NCI-H2081 treated with DMSO at 0.1 percent for 48 hours (cell line): ENCODE measurements at places on chromosomes 13 and 19.

GRCh38 chr13:35630551-35631275 lies 154.2 kb upstream of the MAB21L1 start:
- no peak for DNase-seq

DNA sequence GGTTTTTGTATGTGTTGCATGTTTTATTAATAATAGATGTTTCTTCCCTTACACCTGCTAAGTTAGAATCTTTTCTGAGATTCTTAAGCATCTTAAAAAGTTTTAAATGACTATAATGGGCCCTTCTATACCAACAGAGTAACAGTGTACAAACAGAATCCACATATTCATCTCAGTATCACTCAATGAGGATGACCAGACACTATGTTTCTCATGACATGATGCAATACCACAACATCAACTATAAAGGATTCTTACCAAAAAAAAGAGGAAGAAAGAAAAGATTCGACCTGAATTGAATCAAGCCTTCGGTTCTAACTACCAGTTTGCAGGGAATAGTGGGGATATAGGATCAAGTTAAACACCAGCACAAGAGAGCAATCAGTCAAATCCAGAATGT lies 56.5 kb downstream of the INTS6 start:
- DNase-seq, result no peak

GRCh38 chr13:45232591-45232990 lies 31.7 kb upstream of the KCTD4 start:
- no peak for DNase-seq

DNA sequence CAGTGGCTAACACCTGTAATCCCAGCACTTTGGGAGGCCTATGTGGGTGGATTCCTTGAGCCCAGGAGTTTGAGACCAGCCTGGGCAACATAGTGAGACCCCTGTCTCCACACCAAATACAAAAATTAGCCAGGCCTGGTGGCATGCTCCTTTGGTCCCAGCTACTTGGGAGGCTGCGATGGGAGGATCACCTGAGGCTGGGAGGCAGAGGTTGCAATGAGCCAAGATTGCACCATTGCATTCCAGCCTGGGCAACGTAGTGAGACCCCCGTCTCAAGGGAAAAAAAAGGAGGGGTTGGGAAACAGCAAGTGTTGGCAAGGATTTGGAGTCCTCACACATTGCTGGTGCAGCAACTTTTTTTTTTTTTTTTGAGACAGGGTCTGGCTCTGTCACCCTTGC lies 19.2 kb downstream of the SPTBN4 start:
- no peak for DNase-seq

- DNase-seq, result no peak
Observed at GRCh38 chr13:39051157-39051556, 12.9 kb downstream of the NHLRC3 start.

GRCh38 chr13:112072534-112073244 lies 5.7 kb downstream of the SOX1 start:
- DNase-seq, result no peak

GRCh38 chr13:113877149-113877990 lies 13.5 kb upstream of the GAS6 start:
- no peak for DNase-seq

GRCh38 chr19:49431330-49431749 lies 6.2 kb downstream of the GFY start:
- DNase-seq, result no peak

- no peak for DNase-seq
Observed at GRCh38 chr13:59477011-59477410, 686.7 kb downstream of the DIAPH3 start.

GRCh38 chr13:102846261-102847015 lies 606 bp downstream of the ERCC5 start:
- DNase-seq, result no peak

DNA sequence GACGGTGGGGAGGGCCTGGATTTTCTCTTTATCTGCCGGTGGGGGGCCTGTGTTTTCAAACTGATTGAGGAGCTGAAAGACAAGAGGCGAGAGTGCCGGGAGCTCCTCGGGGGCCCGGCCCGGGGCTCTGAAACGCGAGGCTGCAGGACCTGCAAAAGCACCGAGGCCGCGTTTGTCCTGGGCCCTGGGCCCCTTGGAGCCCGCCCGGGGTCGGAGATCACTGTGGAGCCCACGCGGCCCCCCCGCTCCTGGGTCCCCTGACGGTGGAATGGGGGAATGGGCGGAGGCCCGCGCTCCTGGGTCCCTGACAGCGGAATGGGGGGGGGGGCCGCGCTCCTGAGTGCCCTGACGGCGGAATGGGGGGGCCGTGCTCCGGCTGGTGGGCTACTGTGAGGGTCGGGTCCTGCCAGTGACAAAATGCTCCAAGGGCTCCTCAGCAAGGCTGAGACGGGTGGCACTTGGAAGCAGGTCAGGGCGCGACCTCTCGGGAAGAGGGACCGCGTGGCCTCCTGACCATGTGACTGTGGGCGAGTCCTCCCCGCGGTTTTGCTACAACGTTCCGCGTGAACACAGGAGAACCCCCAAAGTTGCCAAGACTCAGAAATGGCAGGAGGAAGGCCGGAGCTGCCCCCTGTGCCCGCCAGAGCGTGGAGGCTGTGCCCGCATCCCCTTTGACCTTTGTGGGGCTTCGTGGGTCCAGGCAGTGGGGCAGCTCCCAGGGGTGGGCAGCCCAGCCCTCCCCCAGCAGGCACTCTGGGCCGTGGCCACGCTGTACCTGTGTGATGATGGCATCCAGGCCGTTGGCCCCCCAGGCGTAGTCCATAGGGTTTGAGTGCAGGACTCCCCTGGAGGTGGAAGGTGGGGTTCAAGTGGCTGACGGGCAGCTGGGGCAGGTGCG lies 9.5 kb downstream of the FGF22 start:
- DNase-seq, result no peak

DNA sequence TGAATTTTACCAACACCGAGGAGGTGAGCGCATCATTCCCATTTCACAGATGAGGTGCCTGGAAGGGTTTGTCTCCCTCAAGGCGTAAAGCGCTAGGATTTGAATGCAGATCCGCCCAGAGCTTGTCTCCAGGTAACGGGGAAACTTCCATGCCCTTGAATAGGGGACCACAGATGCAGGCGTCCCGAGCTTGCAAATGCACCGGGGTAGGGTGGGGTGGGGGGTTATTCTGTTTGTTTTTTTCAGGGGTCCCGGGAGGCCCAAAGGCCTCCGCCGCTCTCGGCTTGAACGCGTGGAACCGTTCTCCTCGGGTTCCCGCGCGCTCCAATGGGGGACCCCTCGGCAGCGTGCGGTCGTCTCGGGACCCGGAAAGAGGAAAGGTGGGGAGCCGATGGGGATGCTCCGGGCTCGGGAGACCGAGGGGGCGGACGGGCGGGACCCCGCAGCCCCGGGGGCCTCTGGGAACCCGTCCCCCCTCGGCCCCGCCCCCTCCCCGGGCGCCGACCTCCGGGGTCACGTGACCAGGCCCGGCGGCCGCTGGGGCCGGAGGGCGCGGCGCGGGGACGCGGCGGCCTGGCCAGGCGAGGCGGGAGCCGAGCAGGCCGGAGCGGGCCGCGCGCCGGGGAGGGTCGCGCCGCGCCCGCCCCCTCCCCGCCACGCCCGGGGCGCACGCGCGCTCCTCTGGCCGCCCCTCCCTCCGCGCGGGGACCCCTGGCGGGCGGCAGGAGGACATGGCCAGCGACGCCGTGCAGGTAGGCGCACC lies at the start of gene PKN1:
PKN1 (plus strand) TSS at position 516 of the 763 bp plus-strand sequence; CDS start at position 732, 216 bp downstream.
- no peak for DNase-seq

GRCh38 chr19:35430409-35431144 lies 17.5 kb upstream of the FFAR2 start:
- DNase-seq, result no peak

- DNase-seq, result no peak
Observed at GRCh38 chr13:80239571-80240255, 101.2 kb downstream of the SPRY2 start.

DNA sequence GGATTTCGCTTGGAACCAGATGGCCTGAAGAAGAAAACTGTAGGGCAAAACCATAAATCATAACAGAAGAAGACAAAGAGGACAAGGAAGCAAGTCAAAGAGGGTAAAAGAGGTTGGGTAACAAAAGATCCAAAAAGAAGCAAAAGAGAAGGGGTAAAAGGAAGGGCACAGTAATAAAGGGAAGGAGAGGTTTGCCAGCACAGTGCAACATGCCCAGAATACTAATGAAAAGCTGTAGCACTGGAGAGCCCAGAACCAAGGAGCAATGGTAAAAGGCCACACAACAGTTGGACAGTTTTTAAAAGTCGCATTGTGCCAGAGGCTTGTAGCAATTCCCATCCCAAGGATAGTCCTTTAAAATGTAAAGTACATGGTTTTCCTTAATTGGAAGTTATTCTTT lies 506.6 kb downstream of the PCDH9 start:
- no peak for DNase-seq

DNA sequence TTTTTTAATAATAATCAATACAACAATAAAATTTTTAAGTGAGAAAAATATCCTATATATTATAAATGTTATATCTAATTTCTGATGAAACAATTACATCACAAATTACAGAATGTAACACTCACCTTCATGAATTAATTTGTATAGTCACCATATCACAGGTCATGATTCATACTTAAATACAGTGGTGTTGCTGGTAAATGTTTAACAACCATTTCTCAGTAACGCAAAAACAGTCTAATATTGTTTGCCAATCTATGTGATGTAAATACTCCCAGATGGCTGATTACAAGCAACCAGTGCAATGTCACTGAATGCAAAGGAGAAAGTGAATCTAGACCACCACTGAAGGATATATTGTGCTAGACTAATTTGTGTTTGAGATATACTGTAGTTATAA lies 97.5 kb downstream of the DIAPH3 start:
- DNase-seq, result no peak

DNA sequence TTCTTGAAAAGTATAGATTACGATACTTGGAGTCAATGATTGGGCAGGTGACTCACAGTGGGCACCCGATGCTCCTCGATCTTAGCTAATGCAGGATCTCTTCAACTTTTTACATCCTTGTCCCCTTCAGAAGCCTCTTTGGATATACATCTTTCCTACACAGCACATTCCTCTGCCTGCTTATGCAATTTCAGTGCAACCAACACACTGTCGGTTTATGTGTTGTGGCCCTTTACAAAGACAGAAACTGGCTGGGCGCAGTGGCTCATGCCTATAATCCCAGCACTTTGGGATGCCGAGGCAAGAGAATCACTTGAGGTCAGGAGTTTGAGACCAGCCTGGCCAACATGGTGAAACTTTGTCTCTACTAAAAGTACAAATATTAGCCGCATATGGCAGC lies 2.6 kb downstream of the GPR42 start:
- no peak for DNase-seq

- no peak for DNase-seq
Observed at GRCh38 chr13:24632382-24633121, 47.7 kb upstream of the ATP12A start.

DNA sequence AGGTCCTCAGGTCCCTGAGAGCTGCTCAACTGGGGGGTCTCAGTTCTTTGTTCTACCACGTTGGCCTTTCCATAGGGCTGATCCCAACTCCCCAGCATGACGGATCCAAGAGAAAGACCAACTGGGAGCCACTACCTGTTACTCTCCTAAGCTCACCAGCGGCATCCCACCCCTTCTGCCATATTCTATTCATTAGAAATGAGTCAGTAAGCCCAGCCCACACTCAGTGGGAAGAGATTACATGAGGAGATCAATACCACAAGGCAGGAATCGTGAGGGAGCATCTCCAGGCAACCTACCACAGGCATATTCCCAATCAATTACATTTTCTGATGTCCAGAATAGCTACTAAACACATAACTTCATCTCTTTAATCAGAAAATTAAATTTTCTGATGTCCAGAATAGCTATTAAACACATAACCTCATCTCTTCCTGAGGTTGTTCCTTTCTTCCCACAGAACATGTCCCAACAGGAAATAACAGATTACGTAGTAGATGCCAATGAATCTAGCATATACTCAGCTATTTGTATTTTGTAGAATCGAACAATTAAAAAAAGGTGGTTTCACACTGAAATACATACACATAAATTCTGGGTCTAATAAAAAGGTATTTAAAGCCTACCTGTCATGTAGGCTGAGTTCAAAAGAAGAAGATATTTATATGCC lies 708.1 kb upstream of the ARGLU1 start:
- no peak for DNase-seq

GRCh38 chr19:6241680-6242377 lies 37.9 kb downstream of the MLLT1 start:
- DNase-seq, result no peak

DNA sequence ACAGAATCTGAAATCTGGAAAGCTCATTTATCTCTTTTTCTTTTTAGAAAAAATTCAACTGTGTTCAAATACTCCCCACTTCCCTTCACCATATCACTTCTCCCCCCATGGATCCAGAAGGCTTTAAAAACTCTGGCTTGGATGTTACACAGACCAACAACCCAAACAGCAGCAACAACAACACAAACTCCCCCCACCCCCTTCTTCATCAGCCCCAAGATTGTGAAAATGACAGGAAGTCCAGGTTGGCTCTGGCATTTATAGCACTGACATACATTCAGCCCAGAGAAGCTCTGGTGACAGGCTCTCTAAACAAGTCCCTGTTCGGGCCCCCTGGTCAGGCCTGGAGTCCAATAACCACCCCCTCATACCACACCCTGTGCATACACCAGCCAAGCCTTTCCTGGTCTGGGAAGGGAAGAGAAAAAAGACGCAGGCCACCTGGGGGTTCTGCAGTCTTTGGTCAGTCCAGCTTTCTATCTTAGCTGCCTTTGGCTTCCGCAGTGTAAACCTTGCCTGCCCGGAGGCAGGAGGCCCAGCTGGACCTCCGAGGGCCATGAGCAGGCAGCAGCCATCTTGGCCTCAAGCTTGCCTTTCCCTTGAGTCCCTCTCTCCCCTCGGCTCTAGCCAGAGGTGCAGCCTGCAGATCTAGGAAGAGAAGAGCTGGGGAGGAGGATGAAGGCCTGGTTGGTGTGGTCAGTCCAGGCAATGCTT lies 6.8 kb downstream of the CDX2 start:
- no peak for DNase-seq

GRCh38 chr19:1045247-1045603 lies 5.3 kb downstream of the ABCA7 start:
- DNase-seq, result no peak

GRCh38 chr13:113307491-113307890 lies 10.5 kb downstream of the LAMP1 start:
- DNase-seq, result no peak

DNA sequence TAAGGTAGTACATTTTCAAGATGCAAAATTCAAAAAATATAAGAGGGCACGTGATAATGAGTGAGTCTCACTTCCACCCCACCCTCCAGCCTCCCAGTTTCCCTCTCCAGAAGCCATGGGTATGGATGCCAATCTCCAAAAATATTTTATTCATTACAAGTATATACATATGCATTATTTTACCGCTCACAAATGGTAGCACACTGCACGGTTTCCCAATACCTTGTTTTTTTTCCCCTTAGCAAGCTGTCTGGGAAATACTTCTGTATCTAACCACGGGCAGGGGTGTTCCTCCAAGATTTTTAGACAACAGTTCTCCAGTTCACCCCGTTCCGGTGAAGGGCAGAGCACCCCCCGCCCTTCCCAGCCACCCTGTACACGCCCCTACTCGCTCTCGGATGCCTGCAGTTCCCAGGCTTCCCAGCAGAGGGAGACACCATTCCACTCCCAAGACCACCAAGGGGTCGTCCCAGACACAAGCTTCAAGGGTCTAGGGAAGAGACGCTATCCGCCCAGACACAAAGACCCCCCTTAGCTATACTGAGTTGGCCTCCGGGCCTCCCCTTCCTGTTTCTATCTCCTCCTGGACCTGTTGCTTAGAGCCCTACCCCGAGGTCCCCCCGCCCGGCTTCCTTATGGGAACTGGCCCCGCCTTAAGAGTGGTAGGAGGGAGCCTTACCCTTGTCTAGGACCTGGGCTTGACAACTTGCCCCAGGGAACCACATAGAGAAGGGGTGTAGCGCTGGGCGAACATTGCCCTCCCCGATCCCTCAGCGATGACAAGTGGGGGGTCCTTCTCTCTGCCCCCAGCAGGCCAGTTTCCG lies 1.1 kb upstream of the FXYD3 start:
- DNase-seq, result no peak

- no peak for DNase-seq
Observed at GRCh38 chr13:42653679-42654078, 79.7 kb downstream of the TNFSF11 start.
